ENCODE measurements at places on chromosomes 11 and 22.

DNA sequence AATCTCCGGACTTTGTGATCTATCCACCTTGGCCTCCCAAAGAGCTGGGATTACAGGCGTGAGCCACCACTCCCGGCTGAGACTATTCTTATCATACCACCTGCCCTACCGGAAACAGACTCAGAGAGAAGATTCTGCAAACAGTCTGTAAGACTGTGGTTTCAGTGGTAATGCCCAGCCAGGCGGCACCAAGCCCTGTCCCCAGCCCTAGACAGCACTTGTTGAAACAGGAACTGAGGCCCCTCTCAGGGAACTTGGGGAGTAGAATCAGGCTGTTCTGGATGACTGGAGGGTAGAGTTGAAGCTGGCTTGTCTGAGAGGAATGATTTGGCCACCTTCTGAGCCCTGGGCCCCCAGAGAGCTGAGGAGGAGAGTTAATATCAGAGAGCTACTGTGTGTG lies 1.3 kb upstream of the INSC start:
- no peak for DNase-seq

GRCh38 chr11:61147791-61148620 lies 13.2 kb downstream of the VPS37C start:
- no peak for DNase-seq

- DNase-seq: no peak
These were observed 21.6 kb downstream of the TUG1 start for GRCh38 chr22:30990690-30991089.

DNA sequence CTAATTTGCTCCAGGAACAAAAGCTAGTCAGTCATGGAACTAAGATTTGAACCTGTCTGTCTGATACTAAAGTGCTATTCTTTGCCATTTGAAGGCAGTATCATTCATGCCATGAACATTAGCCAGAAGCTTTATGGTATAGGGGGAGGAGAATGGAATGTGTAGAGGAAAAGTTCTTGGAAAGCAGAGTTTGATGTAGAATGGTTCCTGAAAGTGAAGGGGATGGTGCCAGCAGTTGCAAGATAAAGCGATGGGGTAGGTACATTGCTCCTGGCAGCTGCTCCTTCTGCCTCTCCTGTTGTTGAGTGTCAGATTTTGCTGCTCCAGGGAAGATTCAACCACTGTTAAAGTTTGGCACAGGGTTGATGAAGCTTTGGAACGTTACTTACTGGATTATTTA lies 53.4 kb downstream of the ARHGAP42 start:
- DNase-seq: no peak

GRCh38 chr11:36360826-36361415 lies 64.8 kb downstream of the PRR5L start:
- DNase-seq: no peak

DNA sequence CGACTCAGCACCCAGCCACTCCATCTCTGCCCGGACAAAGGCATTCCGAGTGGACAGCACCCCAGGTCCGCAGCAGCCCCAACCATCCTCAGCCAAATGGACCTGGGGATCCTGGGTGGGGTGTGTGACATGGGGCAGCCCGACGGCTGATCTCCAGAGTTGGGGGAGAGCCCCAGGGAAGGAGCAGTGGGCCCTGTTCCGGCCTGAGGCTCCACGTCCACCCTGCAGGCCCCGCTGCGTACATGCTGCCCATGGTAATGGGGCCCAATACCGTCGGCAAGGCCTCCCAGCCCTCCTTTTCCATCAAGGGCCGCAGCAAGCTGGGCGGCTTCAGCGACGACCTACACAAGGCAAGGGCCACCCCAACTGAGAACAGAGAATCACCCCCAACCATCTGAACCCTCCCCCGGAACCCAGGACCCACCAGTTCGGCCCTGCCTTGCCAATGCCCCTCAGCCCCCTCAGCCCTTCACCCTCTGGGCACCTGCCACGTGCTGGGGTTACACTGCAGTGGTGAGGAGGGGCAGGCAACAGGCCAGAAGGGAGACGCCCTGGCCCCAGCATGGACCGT lies 5.4 kb downstream of the SCGB1C1 start:
- DNase-seq: no peak

Data from stimulated activated CD4-positive, alpha-beta T cell treated with anti-CD3 and anti-CD28 coated beads, Interleukin-15, amount 100 ng/mL, for 48 hours (primary cell).